Activated CD4-positive, alpha-beta T cell treated with anti-CD3 and anti-CD28 coated beads for 1 hour (primary cell): ENCODE measurements at places on chromosomes 2 and 18.

DNA sequence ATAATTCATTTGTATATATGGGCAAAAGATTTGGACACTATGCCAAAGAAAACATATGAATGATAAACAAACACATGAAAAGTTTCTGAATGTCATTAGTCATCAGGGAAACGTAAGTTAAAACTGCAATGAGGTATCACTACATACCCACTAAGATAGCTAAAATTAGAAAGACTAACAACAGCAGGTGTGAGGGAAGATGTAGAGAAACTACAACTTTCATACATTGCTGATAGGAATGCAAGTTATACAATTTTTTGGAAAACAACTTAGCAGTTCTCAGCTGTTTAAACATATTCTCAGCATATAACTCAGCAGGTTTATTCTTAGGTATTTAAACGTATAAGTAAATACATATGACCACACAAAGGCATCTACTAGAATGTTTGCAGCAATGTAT, 563.5 kb upstream of the KLHL29 start:
- DNase-seq: no peak

GRCh38 chr2:220394433-220394832, 767.0 kb downstream of the SLC4A3 start:
- DNase-seq: no peak

- no peak for DNase-seq
Measured at GRCh38 chr2:25082002-25082622, 40.2 kb downstream of the EFR3B start.

DNA sequence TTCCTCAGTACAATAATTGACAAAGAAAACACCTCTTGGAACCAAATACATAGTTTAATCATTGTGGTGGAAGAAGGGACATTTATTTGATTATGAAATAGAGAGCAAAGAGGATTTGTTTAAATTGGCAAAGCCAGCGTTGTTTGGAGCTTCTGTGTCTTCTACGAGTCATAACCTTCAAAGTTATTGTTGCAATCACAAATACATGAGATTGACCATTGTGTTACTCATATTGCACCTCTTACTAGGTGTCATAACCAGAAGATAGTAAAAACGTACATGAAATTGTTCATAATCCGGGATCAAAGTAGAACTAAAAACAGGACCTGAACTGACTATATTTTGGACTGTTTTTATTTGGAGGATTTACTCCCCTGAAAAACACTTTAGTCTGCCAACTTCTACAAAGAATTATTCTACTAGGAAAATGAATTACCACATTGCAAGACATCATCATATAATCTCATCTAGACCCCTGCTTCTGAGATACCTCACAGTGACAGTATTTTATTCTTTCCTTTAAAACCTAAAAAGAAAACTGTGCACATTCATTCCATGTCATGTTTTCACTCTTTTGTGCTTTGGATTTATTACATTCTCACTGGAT, 151.7 kb upstream of the KLF7 start:
- no peak for DNase-seq

GRCh38 chr2:228869636-228870264, 401.3 kb downstream of the PID1 start:
- DNase-seq: no peak

- DNase-seq: no peak
Measured at GRCh38 chr2:117855886-117856285, 41.4 kb downstream of the DDX18 start.

GRCh38 chr2:72415241-72415661, 267.6 kb upstream of the CYP26B1 start:
- DNase-seq: no peak

- DNase-seq: no peak
Measured at GRCh38 chr2:6231166-6231565, 539.0 kb downstream of the SOX11 start.

DNA sequence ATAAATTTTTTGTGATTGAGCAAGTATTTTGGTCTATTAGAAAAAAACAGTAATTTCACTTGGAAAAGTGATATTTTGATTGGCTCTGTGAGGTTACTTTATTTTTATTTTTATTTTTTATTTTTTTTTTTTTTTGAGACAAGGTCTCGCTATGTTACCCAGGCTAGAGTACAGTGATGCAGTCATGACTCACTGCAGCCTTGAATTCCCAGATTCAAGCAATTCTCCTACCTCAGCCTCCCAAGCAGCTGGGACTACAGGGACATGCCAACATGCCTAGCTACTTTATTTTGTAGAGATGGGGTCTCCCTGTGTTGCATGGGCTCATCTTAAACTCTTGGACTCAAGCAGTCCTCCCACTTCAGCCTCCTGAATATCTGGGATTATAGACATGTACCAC, 60.9 kb upstream of the MGAT5 start:
- DNase-seq: no peak

DNA sequence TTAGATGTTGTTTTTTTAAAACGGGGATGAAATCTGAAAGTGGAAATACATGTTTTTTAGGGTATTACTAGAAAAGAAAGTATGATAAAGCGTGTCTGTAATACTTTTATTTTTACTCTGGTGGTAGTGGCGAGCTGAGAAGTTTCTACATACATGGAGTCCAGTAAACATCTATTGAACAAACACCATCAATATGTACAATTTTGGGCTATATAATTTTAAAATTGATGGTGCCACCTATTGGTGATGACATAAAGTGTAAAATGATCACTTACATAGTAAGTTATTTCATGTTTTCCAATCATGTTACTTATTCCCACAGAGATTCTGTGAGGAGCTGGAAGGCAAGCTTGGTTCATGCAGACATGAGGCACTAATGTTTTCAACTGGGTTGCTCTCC, 31.5 kb upstream of the NFE2L2 start:
- DNase-seq: no peak

GRCh38 chr2:98501876-98502275, 57.2 kb downstream of the INPP4A start:
- DNase-seq: no peak

GRCh38 chr2:44555700-44556099, 194.0 kb downstream of the CAMKMT start:
- no peak for DNase-seq

- DNase-seq: no peak
Measured at GRCh38 chr18:55246278-55246677, 287.0 kb upstream of the CCDC68 start.

DNA sequence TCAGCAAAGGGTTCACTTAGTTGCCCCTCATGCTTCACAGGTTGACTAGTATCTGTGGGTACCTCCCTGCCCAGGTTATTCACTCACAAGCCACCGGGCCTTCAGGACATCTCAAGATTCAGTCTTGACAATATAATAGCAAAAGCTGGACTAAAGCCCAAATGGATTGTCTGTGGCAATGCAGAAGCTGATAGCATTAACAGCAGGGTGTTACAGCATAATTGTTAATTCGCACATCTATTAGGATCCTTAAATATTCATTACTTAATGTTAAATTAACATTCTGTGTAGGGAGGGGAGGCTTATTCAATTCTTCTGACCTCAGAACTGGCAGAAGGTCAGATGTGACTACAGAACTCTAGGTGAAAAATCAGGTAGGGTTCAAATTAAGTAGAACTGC, 20.2 kb upstream of the GTF2A1L start:
- DNase-seq: no peak

- no peak for DNase-seq
Measured at GRCh38 chr2:231300020-231300721, 95.3 kb upstream of the B3GNT7 start.

DNA sequence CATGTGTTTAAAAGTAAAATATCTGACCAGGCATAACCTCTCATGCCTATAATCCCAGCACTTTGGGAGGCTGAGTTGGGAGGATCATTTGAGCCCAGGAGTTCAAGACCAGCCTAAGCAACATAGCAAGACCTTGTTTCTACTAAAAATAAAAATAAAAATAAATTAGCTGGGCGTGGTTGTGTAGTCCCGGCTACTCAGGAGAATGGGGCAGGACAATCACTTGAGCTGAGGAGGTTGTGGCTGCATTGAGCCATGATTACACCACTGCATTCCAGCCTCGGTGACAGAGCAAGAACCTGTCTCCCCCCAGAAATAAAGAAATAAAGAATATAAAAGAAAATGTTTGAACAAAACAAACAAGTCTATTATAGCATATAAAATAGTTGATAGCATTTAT, 158.3 kb downstream of the ZBTB7C start:
- DNase-seq: no peak

- DNase-seq: no peak
Measured at GRCh38 chr2:205535001-205535400, 147.3 kb upstream of the NRP2 start.

- no peak for DNase-seq
Measured at GRCh38 chr2:200383380-200384110, 77.1 kb downstream of the SPATS2L start.
